Stimulated activated CD8-positive, alpha-beta memory T cell treated with anti-CD3 and anti-CD28 coated beads, Interleukin-7, amount 100 ng/mL, for 24 hours (primary cell): ENCODE measurements at places on chromosomes 11 and 22.

DNA sequence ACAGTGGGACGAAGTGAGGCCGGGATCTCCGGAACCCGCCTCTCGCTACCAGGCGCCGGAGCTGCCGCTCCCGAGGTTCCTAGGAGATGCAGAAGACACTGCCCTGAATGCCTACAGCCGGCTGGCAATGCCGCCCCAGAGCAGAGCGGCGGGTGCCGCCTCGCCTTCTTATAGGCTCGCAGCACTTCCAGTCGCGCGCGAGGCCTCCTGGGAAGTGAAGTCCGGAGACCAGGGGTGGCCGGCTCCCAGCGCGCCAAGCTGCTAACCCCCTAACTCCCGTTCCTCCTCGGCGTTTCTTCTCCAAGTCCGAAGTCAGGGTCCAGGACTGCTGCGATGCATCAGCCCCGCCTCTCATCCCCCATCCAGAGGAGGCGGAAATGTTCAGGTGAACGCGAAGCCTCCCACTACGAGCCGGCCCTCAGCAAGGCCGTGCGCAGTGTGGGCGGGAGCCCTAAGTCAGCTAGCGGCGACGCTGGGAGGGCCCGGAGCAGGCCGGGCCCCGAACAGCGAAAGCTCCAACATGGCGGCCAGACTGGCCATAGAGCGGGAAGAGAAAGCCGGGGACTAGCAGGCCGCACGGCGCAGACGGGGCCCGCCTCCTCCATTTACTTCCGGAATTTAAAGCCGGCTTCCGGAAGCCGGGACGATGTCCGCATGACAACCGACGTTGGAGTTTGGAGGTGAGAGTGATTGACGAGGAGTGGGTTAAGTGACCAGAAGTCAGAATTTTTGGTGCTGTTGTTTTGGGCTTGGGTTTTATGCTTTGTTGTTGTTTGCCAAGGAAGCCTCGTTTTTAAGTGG lies at the start of the genes CYB561A3 and TMEM138:
Gene CYB561A3, minus strand, starts transcription at position 142 of the 801 bp plus-strand sequence. CDS start 5,169 bp downstream, outside the sequence.
Gene TMEM138, plus strand, starts transcription at position 634 of the 801 bp plus-strand sequence. CDS start 2,017 bp downstream, outside the sequence.
- peak; percentile 78 for DNase-seq

DNA sequence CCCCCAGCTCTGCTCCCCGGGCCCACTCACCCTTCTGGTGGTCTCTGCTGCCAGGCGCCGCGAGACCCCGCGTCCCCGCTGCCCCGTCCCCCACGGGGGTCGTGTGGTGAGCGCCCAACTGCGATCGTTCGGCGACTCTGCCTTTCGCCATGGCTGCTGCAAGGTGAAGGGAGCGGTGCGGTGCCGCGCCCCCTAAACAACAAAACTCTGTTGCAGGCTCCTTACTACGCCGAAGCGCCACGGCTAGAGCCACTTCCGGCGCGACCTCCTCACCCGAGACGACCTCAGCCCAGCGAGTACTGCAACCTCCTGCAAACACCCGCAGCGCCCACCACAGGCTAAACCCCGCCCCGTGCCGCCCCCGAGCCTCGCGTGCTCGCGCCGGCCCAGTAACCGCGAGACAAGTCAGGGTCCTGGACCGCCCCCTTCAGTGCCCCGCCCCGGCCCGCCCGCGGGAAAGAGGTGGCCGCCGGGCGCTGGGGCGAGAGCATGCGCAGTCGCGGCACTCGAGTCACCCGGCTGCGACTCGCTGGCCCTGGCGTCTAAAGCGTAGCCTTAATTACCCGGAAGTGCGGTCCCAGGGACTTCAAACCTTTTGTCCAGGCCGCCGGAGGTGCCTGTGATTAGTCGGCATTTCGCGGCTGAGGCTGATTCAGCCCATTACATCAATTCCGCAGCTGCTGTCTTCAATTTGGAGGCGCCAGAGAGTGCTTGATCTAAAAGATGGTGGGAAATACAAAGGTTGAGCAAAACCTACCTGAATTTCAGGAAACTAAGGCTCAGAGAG lies at the start of gene TMEM41B:
Gene TMEM41B, minus strand, starts transcription at position 303 of the 787 bp plus-strand sequence. Its CDS starts 152 bp downstream, at position 151.
- peak; percentile 100 for DNase-seq

- DNase-seq, result peak; percentile 41
These were observed at the start of gene RNF215 for GRCh38 chr22:30386960-30387827. Gene RNF215 (minus strand): TSS chr22:30387411. CDS start chr22:30387313, 98 bp downstream.

DNA sequence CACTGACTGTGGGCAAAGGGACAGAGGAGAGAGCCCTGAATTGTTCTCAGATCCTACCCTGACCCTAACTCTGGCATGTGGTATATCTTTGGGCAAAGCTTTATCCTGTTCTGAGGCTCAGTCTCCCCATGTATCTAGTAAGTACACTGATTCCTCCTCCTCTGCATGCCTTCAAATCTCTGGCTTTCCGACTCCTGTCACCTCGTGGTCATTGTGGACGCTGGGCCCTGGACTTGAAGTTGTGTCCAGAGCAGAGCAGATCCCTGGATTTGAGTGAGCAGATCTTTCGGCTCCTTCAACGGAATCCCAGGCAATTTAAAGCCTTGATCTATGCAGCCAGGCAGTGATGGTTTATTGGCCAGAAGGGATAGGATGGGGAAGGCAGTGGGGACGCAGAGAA lies 3.0 kb downstream of the MOGAT2 start:
- DNase-seq, result no peak

DNA sequence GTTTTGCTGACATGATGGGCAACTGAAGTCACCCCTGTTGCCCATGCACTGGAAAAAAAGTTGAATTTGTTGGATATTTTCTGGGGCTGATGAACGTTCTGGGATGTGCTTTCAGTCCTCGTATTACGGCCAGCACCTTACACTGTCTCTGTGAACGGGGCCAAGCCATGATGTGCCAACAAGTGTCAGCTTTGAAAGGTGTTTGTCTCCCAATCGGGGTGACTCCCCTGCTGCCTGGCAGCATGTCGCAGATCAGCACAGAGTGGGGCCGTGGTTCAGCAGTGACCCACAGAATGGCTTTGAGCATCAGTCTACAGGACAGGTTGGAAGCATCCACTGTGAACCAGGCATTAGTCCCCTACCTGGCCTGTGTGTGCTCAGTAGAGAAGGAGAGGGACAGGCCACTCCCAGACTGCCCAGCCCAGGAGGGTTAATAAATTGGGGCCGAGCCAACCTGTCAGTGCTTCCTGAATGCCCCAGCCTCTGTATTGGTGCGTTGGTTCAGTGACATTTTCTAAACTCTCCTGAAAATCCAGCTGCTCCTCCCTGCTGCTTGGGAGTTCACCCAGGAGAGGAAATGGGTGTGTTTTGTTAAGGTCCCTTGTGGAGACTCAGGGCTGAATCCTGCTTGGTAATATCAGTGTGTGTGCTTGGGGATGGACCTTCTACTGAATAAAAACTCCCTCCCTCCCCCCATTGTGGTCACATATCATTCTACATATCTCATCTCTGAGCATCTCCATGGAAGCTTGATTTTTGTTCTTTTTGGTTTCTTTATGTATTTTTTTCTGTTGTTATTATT lies 50.7 kb upstream of the TTC12 start:
- no peak for DNase-seq

- no peak for DNase-seq
These were observed 104.9 kb downstream of the GAB2 start for GRCh38 chr11:78312712-78313111.

DNA sequence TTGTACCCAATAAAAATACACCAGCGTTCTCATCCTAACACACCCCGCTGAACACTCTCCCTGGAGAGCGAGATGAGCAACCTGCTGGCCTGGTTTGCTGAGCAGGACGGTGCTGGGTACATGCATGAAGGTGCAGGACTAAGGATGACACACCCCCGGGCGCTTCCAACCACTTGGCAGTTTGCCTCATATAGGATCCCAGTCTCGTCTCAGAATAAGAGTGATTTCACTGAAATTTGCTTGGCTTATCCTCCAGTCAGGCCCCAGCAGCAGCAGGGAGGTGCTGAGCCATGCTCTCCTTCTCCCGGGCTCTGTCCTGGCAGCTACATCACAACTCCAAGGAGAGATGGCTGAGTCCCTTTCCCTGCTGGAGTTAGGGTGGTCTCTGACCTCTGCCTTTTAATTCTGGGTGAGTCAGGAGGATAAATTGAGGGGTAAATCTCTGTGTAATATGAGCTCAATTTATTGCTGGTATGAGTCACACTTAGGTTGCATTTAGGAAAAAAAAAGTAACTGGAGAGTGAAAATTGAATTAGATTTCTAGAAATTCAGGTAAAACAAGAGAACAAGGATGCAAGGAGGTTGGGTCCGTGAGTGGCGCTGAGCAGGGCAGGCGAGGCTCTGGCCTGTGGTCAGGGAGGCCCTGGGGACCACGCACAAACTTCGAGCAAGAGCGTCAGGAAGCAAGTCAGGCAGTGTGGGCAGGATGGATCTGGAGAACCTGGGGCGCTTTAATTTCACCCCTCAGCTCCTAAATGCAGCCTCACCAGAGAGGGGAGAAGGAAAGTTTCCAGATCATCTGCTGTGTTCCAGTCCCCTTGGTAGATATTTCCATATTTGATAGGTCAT lies 974.0 kb downstream of the TBC1D22A start:
- no peak for DNase-seq

- no peak for DNase-seq
These were observed 302.4 kb downstream of the MN1 start for GRCh38 chr22:27499121-27499520.

DNA sequence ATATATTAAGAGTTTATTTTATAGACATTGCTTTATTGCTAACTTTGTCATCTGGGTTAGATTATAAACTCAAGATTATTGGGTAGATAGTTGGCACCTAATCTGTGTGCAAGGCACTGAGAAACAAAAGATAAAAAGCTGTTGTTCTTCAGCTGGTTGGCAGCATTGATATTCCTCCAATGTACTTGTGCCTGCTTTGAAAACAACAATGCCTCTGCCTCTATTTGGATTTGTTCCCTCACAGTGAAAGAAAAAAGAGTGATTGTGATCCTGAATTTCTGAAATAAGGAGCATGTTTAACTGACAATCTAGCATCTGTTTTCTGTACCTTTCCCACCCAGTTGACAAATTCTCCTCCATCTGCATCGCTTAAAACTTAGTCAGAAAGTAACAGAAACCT lies 98.3 kb downstream of the TYR start:
- no peak for DNase-seq
